Progenitor cell of endocrine pancreas (in vitro differentiated cells): ENCODE measurements at places on chromosomes 3 and 15.

DNA sequence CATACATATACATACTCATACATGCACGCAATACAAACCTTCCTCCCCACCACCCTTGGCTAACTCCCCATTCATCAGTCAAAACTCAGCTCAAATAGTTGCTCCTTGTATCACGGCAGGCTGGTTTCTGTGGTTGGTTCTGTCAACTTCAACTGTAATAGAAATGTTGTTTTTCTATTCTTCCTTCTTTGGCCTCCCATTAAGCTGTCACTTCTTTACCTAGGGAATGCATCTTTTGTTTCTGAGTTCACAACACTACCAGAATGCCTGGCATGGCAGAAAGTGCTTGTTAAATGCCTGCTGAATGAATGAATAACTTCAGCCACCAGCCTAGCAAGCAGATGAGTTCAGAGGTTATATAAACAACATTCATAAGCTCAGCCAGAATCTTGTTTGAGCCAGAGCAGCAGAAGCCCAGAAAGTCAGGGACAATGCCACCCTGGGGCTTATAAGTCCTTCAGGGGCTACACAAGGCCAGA, 63.1 kb downstream of the B3GALNT1 start:
- DNase-seq, result no peak

GRCh38 chr3:94522488-94522887, 459.6 kb downstream of the NSUN3 start:
- DNase-seq, result no peak

GRCh38 chr3:11373654-11374053, 101.5 kb downstream of the ATG7 start:
- DNase-seq, result no peak

DNA sequence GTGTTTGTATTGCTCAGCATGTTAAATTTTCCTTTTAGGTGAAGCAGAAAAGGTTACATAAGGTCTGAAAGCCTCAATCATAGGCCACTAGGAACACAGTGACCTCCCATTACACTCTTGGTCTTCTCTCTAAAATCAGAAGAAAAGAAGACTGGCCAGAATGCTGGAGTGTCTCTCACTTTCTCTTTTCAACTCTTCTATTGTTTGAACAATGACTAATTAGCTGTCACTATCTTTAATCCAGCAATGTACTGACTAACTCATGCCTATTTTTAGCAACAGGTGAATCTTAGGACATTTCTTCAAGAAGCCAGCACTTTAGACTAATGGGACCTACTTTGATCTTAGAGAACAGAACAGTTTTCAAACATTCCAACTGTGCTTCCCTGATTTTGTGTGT, 142.8 kb downstream of the TGFBR2 start:
- no peak for DNase-seq

DNA sequence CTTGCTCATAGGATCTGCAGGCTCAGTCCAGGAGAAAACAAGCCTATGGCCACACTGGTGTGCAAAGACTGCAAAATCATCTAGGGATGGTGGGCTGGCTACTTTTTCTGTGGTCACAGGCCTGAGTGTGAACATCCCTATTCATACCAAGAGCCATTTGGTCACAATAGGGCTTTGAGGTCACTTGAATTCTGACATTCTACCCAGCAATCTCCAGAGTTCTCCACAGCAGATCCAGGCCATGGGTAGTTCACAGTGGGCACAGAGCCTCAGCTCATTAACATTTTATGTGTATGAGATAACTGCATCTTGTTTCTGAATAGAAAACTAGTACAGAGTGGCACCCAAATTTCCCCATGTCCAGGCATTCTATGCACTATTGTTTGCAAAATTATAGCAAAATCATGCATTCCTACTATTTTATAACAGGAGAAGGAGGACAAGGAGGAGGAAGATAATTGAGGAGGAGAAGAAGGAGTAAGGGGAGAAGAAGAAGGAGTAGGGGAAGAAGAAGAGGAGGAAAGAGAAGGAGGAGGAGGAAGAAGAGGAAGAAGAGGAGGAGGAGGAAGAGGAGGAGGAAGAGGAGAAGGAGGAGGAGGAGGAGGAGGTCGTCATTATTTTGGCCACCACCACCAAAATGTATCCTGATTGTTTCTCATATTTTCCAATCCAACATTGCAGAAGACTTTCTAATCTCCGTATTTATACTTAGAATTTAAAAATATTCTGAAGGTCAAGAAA, 129.0 kb downstream of the SEMA6D start:
- DNase-seq, result no peak

DNA sequence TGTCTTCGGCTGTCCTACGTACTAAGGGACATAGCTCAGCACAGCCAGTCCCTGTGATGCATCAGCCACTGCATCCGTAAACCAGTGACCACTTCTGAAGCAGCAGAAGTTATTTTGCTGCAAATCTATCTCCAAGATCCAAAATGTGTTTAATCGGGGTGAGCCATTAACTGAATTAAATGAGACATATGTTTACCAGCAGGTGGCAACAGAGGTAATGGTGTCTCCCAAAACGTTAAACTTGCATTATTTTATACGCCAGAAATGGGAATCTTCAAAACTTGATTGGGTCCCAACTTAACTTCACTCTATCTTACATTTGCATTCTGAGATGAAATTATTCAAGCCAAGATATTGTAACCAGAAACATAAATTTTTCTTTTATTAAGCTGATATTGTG, 75.3 kb upstream of the BOC start:
- DNase-seq, result no peak

GRCh38 chr3:25156626-25157025, 271.4 kb upstream of the RARB start:
- no peak for DNase-seq

DNA sequence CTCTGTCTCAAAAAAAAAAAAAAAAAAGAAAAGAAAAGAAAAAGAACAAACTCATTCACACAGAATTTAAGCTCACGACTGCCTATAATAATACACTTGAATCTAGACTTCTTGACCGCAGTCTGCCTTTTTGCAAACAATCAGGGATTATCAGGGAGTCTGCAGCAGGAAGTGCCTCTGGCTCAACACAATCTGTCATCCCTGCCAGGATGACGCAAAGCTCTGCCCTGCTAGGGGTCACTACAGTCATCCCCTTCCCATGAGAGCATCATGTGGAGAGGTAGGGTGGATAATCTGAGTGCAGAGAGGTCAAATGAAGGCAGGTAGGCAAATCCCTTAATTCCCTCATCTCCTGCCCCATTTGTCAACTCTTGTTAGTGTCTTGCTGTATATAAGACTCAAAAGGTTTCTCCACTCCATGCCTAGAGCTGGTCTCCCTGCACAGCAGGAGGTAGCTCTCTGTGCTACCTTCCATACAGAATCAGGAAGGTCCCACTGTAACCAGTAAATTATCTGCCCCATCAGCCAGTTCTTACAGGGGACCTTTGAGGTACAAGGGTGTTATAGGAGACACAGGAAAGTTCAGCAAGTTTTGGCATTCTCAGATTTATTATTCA, 4.2 kb downstream of the UBAP1L start:
- DNase-seq, result no peak

DNA sequence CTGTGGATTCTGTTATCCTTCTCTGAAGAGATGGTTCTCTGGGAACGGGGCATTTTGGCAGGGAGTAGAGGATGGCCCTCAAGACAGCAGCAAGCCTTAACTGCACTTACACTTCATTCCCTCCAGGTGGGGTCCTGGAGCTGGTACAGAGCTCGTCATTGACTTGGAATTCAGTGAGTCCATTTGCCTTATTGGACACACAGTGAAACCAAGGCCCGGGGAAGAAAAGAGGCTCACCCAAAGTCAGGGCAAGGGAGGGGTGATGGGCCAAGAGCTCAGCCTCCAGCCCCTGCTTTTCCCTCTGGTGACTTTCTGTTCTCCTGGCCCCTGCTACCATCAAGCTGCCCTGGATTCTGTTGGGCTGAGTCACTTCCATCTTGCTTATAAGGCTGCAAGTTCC, 125.6 kb downstream of the ETFA start:
- no peak for DNase-seq

DNA sequence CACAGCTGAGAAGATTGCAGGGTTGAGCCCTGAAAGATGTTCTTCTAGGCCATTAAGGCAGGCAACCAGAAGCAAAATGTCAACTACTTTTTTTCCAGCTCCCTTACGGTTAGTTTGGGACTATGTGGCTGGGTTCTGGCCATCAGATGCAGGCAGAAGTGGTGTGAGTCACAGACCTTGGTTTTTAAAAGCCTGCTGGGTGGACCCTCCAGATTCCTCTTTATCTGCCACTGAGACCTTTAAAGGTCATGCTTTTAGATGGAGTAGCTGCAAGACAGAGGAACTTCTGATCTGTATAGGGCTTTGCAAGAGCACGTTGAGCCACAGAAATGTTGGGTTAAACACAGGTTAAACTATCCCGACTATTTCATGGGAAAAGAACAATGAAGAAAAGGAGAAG, 102.9 kb downstream of the CHST2 start:
- DNase-seq, result no peak

- DNase-seq, result no peak
Observed at GRCh38 chr3:138199851-138200250, 12.8 kb downstream of the ARMC8 start.

DNA sequence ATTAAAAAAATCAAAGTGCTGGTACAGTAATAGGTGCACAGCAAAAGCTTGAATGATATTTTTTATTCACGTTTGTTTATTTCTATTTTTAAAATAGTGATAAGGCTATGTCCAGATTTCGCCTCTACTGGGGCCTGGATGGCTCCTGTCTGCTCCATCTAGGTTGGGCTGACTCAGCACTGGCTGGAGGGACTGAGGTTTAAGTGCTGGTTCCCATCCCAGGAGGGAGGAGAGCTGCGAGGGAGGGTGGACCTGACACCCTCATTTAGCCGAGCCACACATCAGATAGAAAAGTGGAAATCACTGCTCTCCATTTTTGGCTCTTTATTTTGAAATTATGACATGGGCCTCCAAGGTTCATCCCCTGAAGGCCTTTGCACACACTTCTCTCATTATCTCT, 95.4 kb upstream of the AGBL1 start:
- DNase-seq, result no peak

DNA sequence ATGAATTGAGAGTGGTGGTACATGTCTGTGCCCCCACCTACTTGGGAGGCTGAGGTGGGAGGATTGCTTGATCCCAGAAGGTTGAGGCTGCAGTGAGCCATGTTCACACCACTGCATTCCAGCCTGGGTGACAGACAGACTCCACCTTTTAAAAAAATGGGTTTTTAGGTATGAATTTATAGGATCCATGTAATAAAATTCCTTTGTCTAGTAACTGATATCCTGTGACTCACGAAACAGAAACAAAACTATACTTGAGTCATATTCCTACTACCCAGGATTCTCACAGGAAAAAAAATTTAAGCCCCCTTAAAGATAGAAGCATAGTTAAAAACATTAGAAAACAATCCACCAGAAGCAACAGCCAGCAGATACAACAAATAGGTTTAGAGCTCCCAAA, 10.0 kb upstream of the CRTC3 start:
- no peak for DNase-seq

GRCh38 chr15:39414201-39414600, 166.7 kb upstream of the THBS1 start:
- no peak for DNase-seq

DNA sequence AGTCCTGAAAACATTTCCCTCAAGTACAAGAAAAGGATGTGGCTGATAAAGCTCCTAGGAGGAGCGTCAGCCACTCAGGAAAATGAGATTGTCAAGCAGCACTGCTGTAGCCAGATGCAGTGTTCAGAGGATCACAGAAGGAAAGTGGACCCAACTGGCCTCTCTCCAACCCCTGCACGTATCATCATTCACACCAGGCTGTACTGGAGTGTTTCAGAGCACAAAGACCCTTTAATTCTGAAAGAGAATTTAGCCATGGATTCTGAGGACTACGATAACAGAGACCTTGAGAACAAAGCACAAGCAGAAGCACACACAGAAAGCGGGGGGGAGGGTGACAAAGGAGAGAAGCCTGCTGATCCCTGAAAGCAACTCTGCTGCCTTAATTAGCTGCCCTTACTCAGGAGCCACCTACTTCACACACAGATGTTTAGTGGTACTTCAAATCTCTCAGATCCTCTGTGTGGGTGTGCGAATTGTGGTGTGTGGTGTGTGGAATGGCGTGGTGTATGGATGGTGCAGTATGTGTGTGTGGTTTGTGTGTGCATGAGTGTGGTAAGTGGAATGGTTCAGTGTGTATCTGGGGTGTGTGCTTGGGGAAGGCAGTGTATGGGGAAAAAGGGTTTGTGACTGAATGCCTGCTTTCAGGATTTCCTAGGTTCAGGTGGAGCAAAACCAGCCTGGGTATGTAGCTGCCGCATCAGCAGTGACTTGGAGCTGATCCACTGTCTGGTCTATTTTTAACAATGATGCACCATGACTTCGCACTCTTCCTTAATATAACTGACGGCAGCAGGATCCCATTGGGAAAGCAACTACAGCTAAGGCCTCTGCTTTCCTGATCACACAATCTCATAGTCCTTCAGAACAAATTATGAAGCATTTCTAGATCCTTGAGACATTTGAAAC, 192.5 kb downstream of the RSL24D1 start:
- no peak for DNase-seq

DNA sequence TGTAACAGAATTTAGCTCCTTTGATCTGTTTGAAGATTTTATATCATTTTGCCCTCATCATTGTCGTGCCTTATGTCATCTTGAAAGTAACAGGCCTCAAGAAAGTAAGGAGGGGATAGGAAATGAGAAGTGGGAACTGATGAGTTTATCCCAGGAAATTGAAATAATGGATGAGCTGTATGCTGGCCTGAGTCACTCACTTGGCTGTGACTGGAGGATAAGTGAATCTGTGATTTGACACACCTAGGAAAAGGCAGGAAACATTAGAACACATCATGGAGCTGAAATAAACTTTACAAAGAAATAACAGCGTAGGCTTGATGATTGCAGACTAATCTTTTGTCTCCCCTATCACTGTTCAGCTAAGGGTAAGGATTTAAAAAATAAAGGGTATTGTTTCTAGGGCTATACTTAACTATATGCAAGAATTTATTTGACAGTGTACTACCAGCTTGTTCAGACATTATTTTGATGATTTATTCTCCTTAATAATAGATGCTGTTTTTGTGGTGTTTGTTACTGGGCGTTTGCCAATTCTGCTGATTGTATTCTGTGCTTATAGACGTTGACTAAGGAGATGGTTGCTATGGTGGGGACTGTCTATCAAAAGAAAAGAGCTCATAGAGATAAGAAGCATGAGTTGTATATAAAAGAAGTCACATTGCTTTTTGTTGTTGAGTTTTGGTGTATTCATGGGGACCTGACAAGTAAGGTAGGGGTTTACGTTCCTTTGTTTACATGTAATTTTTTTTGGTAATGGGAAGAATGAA, 105.6 kb upstream of the ROPN1 start:
- DNase-seq, result no peak

DNA sequence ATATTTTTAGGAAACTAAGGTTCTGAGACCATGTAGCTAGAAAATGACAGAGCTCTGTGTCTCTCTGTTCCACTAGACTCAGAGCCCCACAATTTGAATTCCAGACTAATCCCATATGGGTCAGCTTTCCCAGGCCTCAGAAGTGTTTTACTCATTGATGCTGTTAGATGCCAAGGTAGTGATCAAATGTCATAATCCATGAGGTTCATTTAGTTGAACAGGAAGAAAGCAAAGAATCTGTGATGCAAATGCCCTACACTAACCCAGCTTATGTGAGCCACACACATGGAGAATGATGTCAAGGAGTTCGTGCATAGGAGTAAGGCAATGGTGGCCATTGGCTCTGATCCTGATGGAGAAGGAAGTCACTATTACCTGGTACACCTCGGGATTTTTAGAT, 363.4 kb upstream of the RARB start:
- no peak for DNase-seq

- no peak for DNase-seq
Observed at GRCh38 chr3:104044002-104044401, 1322.7 kb upstream of the ALCAM start.
